ENCODE measurements at places on chromosomes 1 and 21.

DNA sequence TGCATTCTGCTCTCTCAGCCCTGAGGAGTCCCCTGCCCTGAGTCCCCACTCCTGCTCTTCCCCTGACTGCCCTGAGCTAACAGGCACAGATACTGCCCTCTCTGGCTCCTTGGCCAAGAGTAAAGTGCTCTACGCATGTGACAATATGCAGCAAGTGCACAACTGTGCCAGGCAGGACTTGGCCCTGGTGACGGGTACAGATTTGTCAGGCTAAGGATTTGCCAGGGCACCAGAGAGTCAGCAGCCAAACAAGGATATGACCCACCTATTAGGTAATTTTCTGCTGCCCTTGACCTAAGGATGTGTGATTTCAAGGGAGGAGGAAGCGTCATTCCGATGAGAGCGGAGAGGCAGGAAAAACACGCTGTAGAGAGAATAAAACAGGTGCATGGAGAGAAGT, 339.0 kb downstream of the PTPRU start:
- no peaks in the 10 kb centered on the region for H3K4me1 ChIP-seq
- H3K27me3 ChIP-seq = no peaks in the 10 kb centered on the region
- no peak overlapping the region for H3K4me3 ChIP-seq
- no peak overlapping the region for H3K27ac ChIP-seq

- no peak for DNase-seq
- peaks cover 48% of the 10 kb centered on the region for H3K36me3 ChIP-seq
- H3K27ac ChIP-seq = no peak overlapping the region
- H3K27me3 ChIP-seq = no peaks in the 10 kb centered on the region
- peaks cover 3% of the 10 kb centered on the region for H3K4me1 ChIP-seq
- H3K4me3 ChIP-seq = no peak overlapping the region
These were observed 22.9 kb downstream of the LRIG2 start for GRCh38 chr1:113095790-113096455.

DNA sequence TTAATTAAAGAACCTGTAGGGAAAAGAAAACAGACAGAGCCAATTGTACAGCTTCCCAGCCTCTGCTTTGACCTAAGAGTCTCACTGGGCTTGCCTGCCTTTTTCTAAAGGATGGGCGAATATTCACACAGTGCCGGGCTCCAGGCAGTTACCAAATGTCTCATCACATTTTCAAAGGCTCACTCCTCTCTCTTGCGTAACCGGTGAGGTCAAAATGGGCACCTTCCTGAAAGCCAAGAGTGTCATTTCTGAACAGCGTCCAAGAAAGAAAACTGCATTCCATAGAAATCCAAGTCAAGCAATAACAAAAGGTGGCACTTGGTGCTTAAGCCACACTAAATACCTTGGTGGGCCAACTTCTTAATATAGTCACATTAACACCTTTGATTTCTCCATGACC, 710 bp upstream of the PALMD start:
- no peaks in the 10 kb centered on the region for H3K36me3 ChIP-seq
- peaks cover 33% of the 10 kb centered on the region for H3K4me1 ChIP-seq
- no peak overlapping the region for H3K4me3 ChIP-seq

- no peaks in the 10 kb centered on the region for H3K36me3 ChIP-seq
- H3K27ac ChIP-seq = no peak overlapping the region
- no peak for DNase-seq
- peaks cover 32% of the 10 kb centered on the region for H3K27me3 ChIP-seq
- no peak overlapping the region for H3K4me3 ChIP-seq
These were observed 1.5 kb upstream of the CCDC27 start for GRCh38 chr1:3750741-3751140.

- H3K4me3 ChIP-seq = no peak overlapping the region
- no peaks in the 10 kb centered on the region for H3K27me3 ChIP-seq
- H3K36me3 ChIP-seq = peaks cover 33% of the 10 kb centered on the region
- no peaks in the 10 kb centered on the region for H3K4me1 ChIP-seq
- no peak for DNase-seq
These were observed 36.1 kb downstream of the SLC45A1 start for GRCh38 chr1:8354038-8354437.

GRCh38 chr1:55364216-55364615, 149.1 kb upstream of the USP24 start:
- no peak for DNase-seq
- peaks cover 5% of the 10 kb centered on the region for H3K4me1 ChIP-seq
- no peaks in the 10 kb centered on the region for H3K36me3 ChIP-seq
- no peaks in the 10 kb centered on the region for H3K27me3 ChIP-seq

DNA sequence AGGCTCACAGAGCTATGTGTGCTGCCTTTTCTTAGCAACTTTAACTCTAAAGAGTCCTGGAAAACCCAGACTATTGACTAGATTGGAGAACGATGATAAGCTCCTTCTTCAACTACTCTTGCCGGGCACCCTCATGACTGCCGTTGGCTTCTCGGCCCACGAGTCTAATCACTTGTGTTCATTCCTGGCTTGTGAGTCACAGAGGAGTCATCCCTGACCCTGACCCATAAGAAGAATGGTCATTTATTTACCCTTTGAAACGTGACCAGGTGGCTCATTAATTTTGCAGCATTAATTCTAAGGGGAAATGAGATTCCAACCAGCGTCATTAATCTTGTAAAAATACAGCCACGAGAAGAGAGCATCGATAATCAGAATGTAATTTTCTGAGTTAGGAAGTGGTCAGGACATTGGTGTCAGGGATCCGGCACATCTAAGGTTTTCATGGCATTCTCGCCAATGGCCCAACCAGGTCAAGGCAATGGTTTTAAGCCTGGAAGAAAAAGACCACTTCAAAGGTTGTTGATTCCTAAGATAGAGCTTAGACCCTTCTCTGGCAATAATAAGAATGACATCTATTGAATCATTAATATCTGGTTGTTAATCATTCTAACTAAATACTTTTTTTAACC, 183.6 kb upstream of the RUNX1 start:
- H3K4me3 ChIP-seq = no peak overlapping the region
- DNase-seq = no peak
- H3K27me3 ChIP-seq = no peaks in the 10 kb centered on the region
- H3K36me3 ChIP-seq = no peaks in the 10 kb centered on the region
- peaks cover 5% of the 10 kb centered on the region for H3K4me1 ChIP-seq

DNA sequence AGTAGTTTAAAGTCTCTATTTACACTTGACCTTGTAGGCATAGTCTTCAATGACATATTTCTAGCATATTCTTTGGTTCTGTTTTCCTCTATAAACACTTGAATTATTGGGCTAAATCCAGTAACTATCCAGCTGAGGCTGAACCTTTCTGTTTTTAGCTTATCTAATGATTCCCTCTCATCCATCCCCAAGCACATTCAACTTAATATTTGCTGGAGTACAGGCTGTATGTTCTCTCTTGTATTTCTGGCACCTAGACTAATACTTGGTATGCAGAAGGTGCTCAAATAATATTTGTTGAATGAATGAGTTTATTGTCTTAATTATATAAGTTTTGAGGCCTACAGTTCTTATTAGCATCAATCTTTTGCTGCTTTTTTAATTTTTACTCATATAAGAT, 88.7 kb downstream of the RABGAP1L start:
- H3K4me3 ChIP-seq = no peak overlapping the region
- H3K27me3 ChIP-seq = no peaks in the 10 kb centered on the region
- no peaks in the 10 kb centered on the region for H3K4me1 ChIP-seq
- peaks cover 9% of the 10 kb centered on the region for H3K36me3 ChIP-seq
- no peak overlapping the region for H3K27ac ChIP-seq

DNA sequence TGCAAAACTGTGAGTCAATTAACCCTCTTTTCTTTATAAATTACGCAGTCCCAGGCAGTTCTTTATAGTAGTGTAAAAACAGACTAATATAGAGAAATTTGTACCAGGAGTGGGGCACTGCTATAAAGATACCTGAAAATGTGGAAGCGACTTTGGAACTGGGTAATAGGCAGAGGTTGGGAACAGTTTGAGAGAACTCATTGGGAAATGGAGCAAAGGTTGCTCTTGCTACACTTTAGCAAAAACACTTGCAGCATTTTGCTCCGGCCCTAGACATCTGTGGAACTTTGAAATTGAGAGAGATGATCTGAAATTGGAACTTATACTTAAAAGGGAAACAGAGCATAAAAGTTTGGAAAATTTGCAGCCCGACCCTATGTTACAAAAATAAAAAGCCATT, 810.9 kb downstream of the LTN1 start:
- H3K27ac ChIP-seq = no peak overlapping the region
- no peak overlapping the region for H3K4me3 ChIP-seq
- DNase-seq = no peak
- H3K27me3 ChIP-seq = no peaks in the 10 kb centered on the region
- no peaks in the 10 kb centered on the region for H3K36me3 ChIP-seq

DNA sequence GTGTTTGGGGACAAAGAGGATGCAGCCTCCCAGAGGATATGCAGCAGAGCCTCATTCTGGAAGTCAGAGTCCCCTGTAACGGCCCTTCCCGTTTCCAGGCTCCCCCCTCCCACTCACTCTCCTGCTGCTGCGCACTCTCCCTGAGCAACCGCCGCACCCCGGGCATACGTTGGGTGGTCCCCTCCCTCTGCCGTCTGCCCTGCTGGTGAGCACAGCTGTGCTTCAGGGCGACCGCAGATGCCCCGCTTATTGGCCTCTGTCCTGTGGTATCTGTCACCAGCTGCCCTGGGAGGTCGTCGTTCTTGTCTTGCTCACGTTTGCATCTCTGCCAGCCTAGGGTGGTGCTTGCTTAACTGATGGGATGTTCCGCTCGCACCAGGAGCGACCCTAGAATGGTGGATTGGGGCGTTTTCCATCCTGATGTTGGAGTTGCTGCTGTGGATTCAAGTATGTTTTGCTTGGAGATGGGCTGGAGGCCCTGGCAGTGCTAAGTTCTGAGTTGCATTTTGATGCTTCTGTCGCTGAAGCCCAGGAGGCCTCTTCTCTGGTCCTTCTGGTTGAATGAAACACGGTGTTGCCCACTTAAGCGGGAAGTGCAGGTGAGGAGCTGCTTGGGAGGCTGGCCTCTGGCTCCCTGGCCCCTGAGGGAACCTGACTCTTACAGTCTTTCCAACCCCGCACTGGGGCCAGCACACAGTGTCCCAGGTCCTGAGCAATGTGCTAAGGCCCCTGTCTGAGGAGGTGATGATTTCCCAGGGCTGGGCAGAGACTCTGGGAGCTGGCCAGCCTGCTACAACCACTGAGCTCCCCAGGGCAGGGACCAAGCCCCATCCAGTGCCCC, 3.2 kb downstream of the TMEM201 start:
- no peak overlapping the region for H3K27ac ChIP-seq
- peaks cover 21% of the 10 kb centered on the region for H3K4me1 ChIP-seq
- H3K36me3 ChIP-seq = no peaks in the 10 kb centered on the region
- no peak overlapping the region for H3K4me3 ChIP-seq
- H3K27me3 ChIP-seq = no peaks in the 10 kb centered on the region

GRCh38 chr1:206591226-206591625, 21.0 kb downstream of the EIF2D start:
- no peak overlapping the region for H3K27ac ChIP-seq
- H3K4me1 ChIP-seq = peaks cover 22% of the 10 kb centered on the region
- no peaks in the 10 kb centered on the region for H3K27me3 ChIP-seq
- no peak for DNase-seq
- peaks cover 43% of the 10 kb centered on the region for H3K36me3 ChIP-seq

- H3K27me3 ChIP-seq = peaks cover 12% of the 10 kb centered on the region
- H3K4me3 ChIP-seq = peak within 1 kb of the TSS; percentile 73
- H3K27ac ChIP-seq = no peak within 1 kb of the TSS
These were observed at the start of gene IFNLR1 for GRCh38 chr1:24186993-24187790. Gene IFNLR1, minus strand, starts transcription at chr1:24187289. Its CDS starts 41 bp downstream, at chr1:24187248.

DNA sequence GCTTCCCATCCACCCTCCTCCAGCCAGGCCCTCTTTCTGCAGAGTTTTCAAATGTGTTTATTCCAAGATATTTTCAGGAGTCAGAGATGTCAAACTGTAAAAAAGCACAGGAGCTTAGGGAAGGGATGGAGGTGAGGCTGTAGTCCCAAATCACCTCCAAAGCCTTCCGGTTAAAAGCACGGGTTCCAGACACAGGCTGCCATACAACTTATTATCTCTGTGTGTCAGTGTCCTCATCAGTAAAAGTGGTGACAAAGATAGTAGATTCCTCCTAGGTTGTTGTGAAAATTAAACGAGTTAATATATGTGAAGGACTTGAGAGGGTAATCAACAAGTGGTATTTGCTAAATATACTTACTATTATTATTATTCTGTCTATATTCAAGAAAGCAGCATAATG, 15.1 kb downstream of the S100A7A start:
- no peaks in the 10 kb centered on the region for H3K27me3 ChIP-seq
- no peaks in the 10 kb centered on the region for H3K36me3 ChIP-seq
- H3K27ac ChIP-seq = no peak overlapping the region
- no peak for DNase-seq
- no peaks in the 10 kb centered on the region for H3K4me1 ChIP-seq
- H3K4me3 ChIP-seq = no peak overlapping the region

- H3K36me3 ChIP-seq = no peaks in the 10 kb centered on the region
- no peak overlapping the region for H3K27ac ChIP-seq
- H3K4me1 ChIP-seq = peaks cover 11% of the 10 kb centered on the region
- peaks cover 30% of the 10 kb centered on the region for H3K27me3 ChIP-seq
- no peak overlapping the region for H3K4me3 ChIP-seq
These were observed 1.9 kb upstream of the MYOC start for GRCh38 chr1:171654201-171654941.

DNA sequence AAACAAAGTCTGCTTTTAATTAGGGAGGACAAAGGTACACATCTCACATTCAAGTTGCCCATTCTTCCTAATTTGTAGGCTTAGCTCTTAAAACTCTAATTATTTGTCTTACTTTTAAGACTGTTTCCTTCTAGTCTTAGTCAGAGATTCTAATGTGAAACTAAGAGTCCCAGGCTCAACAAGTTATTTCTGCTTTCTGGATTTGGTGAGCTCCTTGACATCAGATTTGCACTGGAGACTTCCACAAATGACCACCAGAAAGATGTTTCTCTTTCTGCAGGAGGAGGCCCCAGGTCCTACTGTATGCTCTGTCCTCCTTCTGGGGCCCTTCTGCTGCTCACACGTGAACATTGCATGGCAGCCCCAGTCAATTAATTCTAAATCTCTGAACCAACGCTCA, 194.2 kb upstream of the JUN start:
- no peaks in the 10 kb centered on the region for H3K36me3 ChIP-seq
- no peak overlapping the region for H3K4me3 ChIP-seq
- DNase-seq = peak; percentile 23
- peaks cover 2% of the 10 kb centered on the region for H3K27me3 ChIP-seq
- no peak overlapping the region for H3K27ac ChIP-seq
- peaks cover 16% of the 10 kb centered on the region for H3K4me1 ChIP-seq

DNA sequence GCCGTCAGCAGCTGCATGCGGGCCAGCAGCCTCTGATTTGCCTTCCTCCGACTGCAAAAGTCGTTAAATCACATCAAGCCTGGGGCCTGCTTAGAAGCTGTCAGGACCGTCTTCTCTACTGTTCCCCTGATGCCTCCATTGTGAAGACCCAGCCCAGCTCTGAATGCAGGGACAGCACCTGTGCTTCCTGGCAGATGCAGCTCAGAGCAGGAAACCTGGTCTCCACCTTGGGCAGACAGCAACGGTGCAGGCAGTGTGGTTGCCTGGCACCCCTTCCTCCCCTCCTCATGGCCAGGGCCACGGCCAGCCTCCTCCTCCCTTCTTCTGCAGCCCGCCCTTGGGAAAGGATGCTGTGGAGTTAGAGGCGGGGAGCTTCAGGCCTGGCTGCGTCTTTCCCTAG, 92.3 kb upstream of the COL6A1 start:
- H3K4me3 ChIP-seq = no peak overlapping the region
- peaks cover 15% of the 10 kb centered on the region for H3K4me1 ChIP-seq
- H3K27me3 ChIP-seq = peaks cover 28% of the 10 kb centered on the region
- no peak for DNase-seq

GRCh38 chr21:42460391-42461184, 35.4 kb downstream of the RSPH1 start:
- H3K36me3 ChIP-seq = no peaks in the 10 kb centered on the region
- peaks cover 16% of the 10 kb centered on the region for H3K4me1 ChIP-seq
- no peak overlapping the region for H3K4me3 ChIP-seq
- no peak overlapping the region for H3K27ac ChIP-seq

GRCh38 chr1:36846357-36846756, 188.0 kb downstream of the GRIK3 start:
- no peaks in the 10 kb centered on the region for H3K27me3 ChIP-seq
- H3K4me1 ChIP-seq = no peaks in the 10 kb centered on the region
- no peak for DNase-seq
- no peak overlapping the region for H3K4me3 ChIP-seq
